CD8-positive, alpha-beta T cell (primary cell): ENCODE measurements at places on chromosomes 13 and 19.

DNA sequence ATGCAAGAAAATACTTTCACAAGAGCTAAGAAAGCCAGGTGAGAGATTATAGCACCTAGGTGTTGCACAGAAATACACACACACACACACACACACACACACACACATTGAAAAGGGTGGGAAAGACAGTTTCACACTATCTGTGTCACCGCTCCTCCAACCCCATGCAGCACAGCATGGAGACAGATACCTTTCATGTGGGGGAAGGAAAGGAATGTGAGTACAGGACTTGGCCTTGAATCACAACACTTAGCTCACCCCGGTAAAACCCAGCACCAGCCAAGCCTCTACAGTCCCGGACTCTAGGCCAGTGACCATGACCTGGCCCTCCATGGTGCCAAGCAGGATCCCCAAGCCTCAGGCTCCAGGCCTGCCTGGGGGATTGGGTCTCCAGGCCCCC lies 462.0 kb upstream of the SPRY2 start:
- DNase-seq = no peak

GRCh38 chr13:21458451-21458812 lies 671 bp downstream of the ZDHHC20 start:
- peak; percentile 32 for DNase-seq

DNA sequence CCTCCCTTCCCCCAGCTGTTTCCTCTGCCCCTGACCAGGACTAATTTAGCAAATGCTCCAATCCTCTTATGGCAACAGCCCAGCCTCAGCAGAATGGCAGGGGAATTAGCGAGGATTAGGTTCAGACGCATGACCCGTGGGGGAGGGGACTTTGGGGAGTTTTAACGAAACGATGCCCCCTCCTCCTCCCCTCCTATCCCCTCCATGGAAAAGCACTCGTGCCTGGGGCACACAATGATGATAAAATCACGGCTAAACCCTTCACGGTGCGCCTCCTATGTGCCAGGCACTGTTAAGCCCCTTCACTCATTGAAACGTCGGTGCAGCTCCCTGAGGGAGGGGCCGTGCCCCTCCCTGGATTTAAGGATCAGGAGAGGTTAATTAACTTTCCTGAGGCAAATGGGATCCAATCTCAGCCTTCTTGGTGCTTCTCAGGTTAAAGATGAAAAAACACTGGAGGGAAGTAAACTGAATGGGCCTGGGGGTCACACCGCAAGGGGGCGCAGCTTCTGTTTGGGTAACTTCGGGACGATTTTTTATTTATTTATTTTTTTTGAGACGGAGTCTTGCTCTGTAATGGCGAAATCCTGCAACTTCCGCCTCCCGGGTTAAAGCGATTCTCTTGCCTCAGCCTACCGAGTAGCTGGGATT lies 10.1 kb upstream of the TPRX2 start:
- DNase-seq = peak; percentile 1

DNA sequence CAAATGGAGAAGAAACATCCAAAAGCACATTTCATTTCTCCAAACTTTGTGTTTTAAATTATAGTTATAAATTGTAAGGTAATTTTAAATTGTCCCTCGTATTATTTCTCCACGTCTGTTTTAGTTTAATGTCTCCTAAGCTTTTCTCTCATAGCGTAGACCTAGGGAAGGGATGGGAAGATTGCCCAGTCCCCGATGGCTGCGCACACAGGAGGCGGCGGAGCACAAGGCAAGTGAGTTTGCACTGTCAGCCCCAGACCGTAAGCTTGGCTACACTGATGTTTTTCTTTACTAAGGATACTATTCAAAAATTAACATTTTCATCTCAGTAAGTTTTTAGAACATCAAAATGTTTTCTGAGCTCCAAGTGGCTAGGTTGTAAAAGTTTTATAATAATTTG lies 72.3 kb downstream of the GPR12 start:
- DNase-seq = no peak

- DNase-seq = no peak
Measured at GRCh38 chr13:39776439-39776838, 121.0 kb downstream of the COG6 start.

DNA sequence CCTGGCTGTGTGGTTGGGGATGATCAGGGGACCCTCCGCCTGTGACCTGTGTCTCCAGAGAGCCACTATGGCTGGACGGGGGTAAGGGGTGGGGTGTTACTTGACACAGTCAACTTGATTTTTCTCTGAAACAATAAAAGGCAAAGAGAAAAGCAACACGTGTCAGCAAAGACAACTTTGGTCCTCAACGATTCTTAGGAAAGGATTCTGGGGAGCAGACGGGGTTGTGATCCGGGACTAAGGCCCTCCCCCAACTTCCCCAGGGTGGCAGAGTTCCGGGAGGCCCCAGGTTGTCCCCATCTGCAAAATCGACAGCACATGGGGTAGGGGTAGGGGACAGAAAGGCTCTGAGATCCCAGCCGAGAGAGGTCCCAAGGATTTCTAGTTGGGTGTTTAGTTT lies 46.2 kb downstream of the COLGALT1 start:
- DNase-seq = no peak

- DNase-seq = peak; percentile 36
Measured at GRCh38 chr13:21637296-21637695, 33.3 kb upstream of the MICU2 start.

DNA sequence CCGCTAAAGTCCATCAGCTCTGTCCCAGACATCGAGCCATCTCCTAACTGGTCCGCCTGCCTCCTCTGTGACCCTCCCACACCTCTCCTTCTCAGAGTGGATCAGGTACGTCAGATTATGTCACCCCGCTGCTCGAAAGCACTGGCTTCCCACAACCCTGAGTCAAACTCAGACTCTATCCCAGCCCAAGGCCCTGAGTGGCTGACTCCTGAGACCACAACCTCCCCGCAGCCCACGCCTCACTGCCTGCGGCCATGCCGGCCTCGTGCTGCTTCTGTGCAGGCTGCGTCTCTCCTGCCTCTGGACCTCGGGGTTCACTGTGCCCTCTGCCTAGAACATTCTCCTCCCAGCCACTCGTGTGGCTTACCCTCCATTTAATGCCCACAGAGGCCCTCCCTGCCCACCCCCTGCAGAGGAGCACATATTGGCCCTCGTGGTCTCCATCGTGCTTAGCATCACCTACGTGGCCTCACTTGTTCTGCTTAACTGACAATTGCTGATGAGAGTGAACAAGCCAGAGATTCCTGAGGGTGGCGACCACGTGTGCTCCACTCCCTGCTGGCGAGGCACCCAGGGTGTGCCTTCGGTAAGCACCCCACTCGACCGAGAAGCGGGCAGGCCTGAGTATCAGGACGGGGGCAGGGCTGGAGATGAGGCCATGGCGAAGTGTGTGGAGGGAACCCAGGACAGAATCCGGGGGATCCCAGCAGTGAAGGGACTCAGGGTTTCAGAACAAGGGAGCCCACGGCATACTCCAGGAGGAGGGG lies 13.5 kb upstream of the FKRP start:
- DNase-seq = no peak

DNA sequence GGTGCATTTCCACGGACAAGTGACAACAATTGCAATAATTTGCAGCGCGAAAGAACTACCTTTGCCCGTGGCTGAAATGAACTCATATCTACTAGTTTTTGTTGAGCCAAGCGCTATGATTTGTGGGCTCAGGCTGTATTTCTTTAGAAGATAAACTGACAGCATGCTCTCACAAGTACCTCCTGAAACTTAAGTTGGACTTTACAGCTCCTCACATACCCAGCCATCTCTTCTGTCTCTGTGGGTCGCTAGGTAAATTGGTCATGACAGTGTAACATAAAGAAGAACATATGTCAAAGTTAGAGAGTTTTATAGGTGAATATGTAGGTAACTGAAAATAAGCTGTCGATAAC lies 839 bp downstream of the COG6 start:
- DNase-seq = no peak

GRCh38 chr19:14555918-14556661 lies 15.8 kb downstream of the NDUFB7 start:
- no peak for DNase-seq

- no peak for DNase-seq
Measured at GRCh38 chr13:103243495-103243894, 177.3 kb upstream of the SLC10A2 start.

DNA sequence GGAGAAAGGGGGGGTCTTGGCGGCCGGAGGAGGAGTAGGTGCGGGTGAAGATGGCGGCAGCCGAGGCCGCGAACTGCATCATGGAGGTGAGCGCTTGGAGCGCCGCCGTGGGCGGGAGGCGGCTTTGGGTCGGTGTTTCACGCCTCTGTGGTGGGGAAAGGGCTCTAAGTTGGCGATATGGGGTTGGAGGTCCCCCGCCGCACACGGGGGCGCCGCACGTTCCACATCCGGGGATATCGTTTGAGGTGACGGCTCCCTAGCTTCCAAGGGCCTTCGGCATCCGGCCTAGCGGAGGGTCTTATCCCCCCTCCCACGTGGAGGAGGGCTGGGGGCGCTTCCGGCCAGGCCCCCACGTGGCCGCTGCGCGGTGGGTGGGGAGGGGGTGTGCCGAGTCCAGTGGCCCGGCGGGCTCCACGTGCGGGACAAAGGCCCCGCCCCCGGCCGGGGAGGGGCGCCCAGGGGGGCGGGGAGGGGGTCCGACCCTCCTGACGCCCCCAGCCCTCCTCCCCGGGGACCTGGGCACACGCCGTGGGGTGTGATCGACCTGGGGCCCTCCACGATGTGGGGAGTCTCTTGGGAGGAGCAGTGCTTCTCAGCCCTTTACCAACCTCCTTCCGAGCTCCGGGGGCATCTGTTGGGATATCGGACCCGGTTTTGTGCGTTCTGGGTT lies at the start of gene PRMT1:
Gene PRMT1, plus strand, starts transcription at position 41 of the 670 bp plus-strand sequence. Its CDS starts 10 bp downstream, at position 51.
- peak; percentile 42 for DNase-seq

- DNase-seq = no peak
Measured at GRCh38 chr19:311813-312261, 20.6 kb upstream of the PLPP2 start.

GRCh38 chr13:28474491-28475134 lies 20.3 kb downstream of the FLT1 start:
- no peak for DNase-seq

DNA sequence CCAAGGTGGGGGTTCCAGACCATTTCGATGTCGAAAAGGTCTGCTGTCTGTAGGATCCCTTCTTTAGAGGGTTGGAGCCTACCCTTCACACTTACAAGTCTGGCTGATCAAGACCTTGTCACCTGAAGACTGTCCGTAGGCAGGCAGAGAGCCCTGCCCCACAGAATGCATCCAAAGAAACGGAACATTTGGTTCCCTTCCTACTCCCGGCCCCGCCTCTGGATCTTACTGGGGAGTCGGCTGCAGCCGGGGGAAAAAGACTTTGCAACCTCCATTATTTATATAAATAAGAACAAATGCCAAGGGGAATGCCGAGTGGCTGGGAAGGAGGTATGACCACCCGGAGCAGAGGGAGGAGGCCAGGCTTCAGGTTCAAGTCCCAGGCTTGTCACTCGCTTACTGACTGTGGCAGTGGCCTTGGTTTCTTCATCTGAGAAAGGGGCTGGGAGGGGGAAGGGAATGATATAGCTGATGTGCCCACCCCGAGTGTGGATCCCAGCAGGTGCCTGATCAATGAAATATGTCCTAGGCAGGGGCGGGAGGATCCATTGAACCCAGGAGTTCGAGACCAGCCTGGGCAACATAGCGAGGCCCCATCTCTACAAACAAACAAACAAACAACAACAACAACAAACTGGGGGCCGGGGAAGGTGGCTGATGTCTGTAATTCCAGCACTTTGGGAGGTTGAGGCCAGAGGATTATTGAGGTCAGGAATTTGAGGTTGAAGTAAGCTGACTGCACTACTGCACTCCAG lies 48.7 kb downstream of the RFX2 start:
- no peak for DNase-seq

DNA sequence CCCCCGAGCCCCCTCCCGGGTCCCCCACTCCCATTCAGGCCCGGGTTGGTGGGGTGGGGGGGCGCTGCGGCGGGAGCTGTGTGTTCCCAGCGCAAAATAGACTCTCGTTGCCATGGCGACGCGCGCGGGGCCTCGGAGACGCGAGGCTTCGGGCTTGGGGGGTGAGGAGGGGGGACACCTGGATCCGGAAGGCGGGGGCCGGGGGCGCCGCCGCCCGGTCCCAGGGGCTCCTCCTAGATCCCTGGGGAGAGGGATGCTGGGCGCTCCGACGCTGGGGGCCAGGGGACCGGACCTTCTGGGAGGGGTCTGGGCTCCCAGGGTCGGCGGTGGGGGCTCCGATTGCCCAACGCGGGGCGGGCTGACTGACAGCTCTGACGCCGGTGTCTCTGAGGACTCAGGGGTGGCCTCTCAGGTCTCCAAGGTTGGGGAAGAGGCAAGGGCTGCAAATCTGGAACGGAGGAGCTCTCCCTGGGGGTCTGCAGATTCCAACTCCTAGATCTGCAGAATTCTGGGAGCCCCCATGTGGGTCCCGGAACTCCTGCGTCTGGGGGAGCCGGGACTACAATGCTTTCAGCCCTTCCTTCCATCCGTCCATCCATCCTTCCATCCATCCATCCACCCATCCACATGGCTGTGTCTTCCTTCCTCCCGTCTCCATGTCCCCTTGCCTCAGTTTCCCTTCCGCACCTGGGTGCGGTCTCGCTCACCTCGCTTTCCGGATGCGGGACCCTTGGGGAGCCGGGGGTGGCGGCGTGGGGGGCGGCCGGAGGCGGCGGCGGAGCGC lies 9.1 kb upstream of the SHISA7 start:
- DNase-seq = no peak

GRCh38 chr13:20702530-20702914 lies 977 bp upstream of the IL17D start:
- no peak for DNase-seq

- no peak for DNase-seq
Measured at GRCh38 chr13:99911069-99911964, 60.2 kb downstream of the ZIC5 start.

DNA sequence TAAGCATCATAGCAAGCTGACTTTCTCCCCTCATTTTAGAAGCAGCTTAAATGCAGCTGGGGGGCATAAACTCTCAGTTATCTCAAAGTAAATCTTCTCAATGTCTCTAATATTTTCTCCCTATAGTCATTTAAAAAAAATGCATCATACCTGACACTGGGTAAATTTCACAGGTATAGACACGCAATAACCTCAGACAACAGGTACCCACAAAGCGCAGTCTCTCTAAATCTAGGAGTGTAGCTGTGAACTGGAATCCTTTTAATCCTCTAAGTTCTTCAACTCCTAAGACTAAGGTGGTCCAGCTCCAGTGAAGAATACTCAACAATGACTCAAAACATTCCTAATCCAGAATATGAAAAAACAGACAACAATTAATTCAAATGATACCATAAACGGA lies 141.2 kb downstream of the MYCBP2 start:
- no peak for DNase-seq

- no peak for DNase-seq
Measured at GRCh38 chr13:99352351-99353245, 45.4 kb upstream of the GPR183 start.

- no peak for DNase-seq
Measured at GRCh38 chr13:77514336-77514726, 21.2 kb upstream of the SCEL start.

DNA sequence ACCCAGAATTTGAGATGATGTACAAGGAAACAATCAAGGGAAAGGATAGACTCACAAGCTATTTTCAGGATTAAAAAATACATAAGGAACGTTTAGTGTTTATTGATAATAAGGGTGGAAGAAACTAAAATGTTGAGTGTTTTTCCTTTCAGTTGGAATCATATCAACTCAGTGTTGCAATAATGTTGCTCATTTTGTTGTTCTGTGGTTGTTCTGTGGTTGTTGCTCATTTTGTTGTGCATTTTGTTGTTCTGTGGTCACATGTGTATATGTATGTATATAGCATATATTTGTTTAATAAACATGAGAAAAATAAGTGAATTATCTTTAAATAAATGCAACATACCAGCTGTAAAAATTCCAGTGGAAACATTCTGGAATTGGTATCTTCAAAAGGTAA lies 262.4 kb upstream of the SPRY2 start:
- no peak for DNase-seq
